Naive thymus-derived CD8-positive, alpha-beta T cell (primary cell): ENCODE measurements at places on chromosomes 2 and 18. TPM values are rescaled to one million over a fixed set of nuclear protein-coding genes. Genes with fewer than 3 reads are reported as not detected.

CYS1 gene
- polyA plus RNA-seq = not detected

ADRA2B gene
- polyA plus RNA-seq = not detected

IL37 gene
- polyA plus RNA-seq = not detected

DNAJC5G gene
- not detected for polyA plus RNA-seq
